ENCODE measurements at places on chromosomes 1 and 21.

- DNase-seq: no peak
Measured at GRCh38 chr21:15414057-15414456, 315.7 kb upstream of the USP25 start.

DNA sequence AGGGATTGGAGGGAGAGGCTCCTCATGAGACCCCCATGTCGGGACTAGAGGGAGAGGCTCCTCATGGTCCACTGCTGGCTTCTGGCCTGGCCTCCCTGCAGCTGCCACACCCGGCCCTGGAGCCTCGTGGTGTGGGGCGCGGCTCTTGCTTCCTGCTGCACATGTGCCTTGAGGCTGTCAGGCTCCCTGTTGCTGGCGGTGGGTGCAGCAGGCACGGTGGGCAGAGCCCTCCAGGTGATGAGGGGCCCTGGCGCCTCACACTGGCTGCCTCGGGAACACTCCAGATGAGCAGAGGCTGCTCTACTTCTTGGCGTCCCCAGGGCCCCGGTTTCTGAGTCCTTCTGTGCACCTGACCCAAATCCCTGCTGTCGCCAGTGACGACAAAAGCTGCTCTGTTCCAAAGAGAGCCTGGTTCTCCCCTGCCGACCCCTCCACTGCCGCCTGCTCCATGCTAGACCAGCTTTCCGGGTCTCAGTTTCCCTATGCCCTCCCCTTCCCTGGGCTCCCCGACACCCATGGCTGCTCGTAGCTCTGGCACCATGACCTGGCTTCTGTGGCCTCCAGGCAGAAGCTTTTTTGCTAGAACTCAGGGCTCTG lies 9.7 kb upstream of the ATAD3B start:
- no peak for DNase-seq

GRCh38 chr1:24872061-24872850 lies 57.8 kb downstream of the RUNX3 start:
- DNase-seq: no peak

DNA sequence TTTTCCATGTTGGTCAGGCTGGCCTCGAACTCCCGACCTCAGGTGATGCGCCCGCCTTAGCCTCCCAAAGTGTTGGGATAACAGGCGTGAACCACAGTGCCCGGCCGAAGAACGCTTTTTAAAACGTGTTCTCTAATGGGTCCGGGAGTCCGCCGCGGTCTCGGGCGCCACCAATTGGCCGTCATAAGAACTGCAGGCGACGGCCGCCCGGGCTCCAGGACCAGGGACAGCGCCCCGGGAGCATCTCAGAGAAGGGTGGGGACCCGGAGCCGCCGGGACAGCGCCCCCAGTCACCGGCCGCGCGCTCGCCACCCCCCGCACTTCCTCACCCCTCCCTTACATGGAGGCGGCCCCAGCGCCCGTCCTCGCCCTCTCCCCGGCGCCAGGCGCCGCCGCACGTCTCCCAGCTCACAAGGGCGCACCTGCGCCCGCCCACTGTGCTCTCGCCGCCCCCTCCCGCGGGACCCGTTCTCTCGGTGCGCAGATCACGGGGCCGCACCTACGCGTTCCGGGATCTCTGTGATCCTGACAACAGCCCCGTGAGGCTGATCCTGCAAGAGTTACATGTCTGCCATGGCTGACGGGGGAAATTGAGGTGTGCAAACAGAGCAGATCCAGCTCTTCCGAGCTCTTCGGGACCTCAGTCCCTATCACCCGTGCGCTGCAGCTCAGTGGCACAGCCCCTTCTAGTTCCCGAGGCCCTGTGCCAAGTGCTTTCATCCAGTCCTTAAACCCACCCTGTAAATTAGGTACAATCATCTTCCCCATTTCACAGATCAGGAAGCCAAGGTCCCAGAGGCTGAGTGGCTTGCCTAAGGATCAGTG lies 9.8 kb downstream of the RAP1GAP start:
- peak; percentile 90 for DNase-seq

DNA sequence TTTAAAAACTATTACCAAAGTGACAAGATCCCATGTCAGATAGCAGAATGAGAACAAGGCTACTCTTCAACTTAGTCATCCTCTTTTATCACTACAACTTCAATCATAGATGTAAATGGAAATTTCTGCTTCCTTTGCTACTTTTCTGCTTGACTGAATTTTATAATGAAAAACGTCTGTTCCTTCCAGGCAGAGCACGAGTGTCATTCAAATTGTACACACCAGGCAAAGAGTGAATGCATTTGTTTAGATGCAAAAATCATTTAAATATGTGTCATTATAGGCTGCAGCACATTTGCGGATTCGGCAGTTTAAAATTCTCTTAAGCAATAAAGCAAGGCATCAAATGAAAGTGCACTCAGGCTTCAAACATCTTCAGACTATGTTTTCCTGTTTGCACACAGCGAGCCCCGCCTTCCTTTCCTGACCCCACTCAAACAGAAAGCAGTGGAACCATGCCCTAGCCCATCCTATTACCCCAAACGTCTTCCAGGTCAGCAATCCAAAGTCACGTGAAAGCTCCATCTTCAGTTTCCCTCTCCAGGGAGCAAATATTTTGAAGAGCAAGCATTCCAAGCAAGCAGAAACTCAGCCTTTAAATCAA lies 99.6 kb downstream of the APP start:
- no peak for DNase-seq

- no peak for DNase-seq
Measured at GRCh38 chr1:30043731-30044408, 679.5 kb downstream of the MATN1 start.

- DNase-seq: no peak
Measured at GRCh38 chr21:38917043-38917774, 111.5 kb downstream of the ETS2 start.

GRCh38 chr1:58932859-58933598 lies 149.2 kb upstream of the JUN start:
- peak; percentile 23 for DNase-seq
